ENCODE measurements at places on chromosomes 12 and 14.

DNA sequence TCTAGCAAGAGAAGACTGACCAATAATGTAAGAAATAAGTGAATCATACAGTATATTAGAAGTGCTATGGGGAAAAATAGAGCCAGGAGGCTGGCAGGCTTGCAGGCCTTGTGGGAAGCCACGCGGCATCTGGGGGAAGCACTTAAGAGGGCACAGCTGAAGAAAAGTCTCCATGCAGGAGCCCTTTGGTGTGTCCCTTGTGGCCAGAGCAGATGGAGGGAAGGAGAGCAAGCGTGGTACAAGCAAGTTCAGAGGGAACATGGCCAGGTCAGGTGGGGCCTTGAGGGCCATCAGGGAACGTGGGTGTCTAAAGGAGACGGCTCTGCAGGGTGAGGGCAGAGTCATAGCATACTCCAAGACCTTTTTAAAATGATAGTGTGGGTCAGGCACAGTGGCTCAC lies 51.7 kb downstream of the LRRC74A start:
- no peaks in the 10 kb centered on the region for H3K36me3 ChIP-seq
- no peak overlapping the region for H3K27ac ChIP-seq
- no peak for DNase-seq
- H3K4me1 ChIP-seq: no peaks in the 10 kb centered on the region
- no peaks in the 10 kb centered on the region for H3K27me3 ChIP-seq

DNA sequence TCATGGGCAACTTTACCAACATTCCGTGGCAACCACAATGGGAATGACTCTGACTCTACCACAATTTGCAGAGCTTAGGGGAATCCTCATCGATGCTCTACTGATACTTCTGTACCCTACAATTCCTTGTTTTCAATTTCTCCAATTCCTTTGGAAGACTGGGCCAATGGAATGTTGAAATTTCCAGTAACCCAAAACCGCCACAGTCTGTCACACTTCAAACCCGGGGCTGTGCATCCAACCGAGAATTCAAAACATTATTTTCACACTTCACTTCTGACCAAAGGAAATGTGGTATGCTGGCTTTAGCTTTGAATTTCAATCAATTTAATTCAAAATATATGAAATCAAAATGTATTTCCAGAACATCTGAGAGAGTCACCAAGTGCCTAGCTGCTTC lies 951.4 kb downstream of the VRK1 start:
- H3K27me3 ChIP-seq: no peaks in the 10 kb centered on the region
- peaks cover 31% of the 10 kb centered on the region for H3K4me1 ChIP-seq
- DNase-seq: no peak

DNA sequence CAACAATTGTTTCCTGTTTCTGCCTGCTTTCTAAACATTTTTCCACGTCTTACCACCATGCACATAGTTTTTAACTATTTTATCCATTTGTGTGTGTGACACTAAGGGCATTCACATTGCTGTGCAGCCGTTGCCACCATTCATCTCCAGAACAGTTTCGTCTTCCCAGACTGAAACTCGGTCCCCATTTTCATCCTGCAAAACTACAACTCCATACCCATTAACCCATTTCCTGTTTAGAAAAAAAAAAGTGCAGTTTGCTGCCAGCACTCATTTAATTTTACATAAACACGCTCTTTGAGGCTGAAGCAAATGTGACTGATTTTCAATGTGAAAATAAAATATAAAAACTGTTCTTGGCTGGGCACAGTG lies 15.5 kb downstream of the UBC start:
- H3K36me3 ChIP-seq: no peaks in the 10 kb centered on the region
- DNase-seq: no peak
- peaks cover 15% of the 10 kb centered on the region for H3K4me1 ChIP-seq

DNA sequence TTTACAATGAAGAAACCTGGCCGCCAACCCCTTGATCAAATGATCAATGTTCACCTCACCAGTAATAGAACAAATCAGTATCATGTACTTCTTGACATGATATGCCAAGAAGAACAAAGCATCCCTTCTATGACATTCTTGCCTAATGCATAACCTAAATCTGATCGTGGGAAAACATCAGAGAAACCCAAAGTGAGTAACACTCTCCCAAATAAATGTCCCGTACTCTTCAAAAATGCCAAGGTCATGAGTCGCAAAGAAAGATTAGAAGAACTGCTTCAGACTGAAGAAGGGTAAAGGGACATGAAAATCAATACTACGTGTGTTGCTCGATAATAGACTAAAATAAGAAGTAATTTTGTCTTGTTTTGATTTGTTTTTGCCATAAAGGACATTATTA lies 11.4 kb upstream of the SLC25A3 start:
- H3K4me1 ChIP-seq: no peaks in the 10 kb centered on the region
- no peak for DNase-seq
- H3K27me3 ChIP-seq: no peaks in the 10 kb centered on the region
- H3K36me3 ChIP-seq: no peaks in the 10 kb centered on the region

GRCh38 chr12:113860059-113860820 lies 105.9 kb downstream of the RBM19 start:
- H3K4me3 ChIP-seq: no peak overlapping the region
- no peak overlapping the region for H3K27ac ChIP-seq
- peaks cover 10% of the 10 kb centered on the region for H3K36me3 ChIP-seq
- H3K27me3 ChIP-seq: no peaks in the 10 kb centered on the region
- DNase-seq: no peak
- peaks cover 37% of the 10 kb centered on the region for H3K4me1 ChIP-seq

GRCh38 chr14:98578204-98578603 lies 693.8 kb downstream of the BCL11B start:
- DNase-seq: no peak
- peaks cover 37% of the 10 kb centered on the region for H3K27me3 ChIP-seq
- no peak overlapping the region for H3K4me3 ChIP-seq
- no peaks in the 10 kb centered on the region for H3K36me3 ChIP-seq
- no peaks in the 10 kb centered on the region for H3K4me1 ChIP-seq
- no peak overlapping the region for H3K27ac ChIP-seq

GRCh38 chr14:39991041-39991440 lies 558.8 kb upstream of the FBXO33 start:
- no peaks in the 10 kb centered on the region for H3K4me1 ChIP-seq
- no peak for DNase-seq
- H3K27ac ChIP-seq: no peak overlapping the region
- no peaks in the 10 kb centered on the region for H3K27me3 ChIP-seq
- no peak overlapping the region for H3K4me3 ChIP-seq
- H3K36me3 ChIP-seq: no peaks in the 10 kb centered on the region

GRCh38 chr14:75697386-75697785 lies 36.3 kb downstream of the TTLL5 start:
- H3K4me3 ChIP-seq: no peak overlapping the region
- peaks cover 18% of the 10 kb centered on the region for H3K36me3 ChIP-seq
- DNase-seq: no peak
- no peaks in the 10 kb centered on the region for H3K4me1 ChIP-seq

- H3K4me1 ChIP-seq: no peaks in the 10 kb centered on the region
- H3K36me3 ChIP-seq: no peaks in the 10 kb centered on the region
- DNase-seq: no peak
- H3K27me3 ChIP-seq: no peaks in the 10 kb centered on the region
- H3K4me3 ChIP-seq: no peak overlapping the region
Measured at GRCh38 chr14:79525416-79525815, 685.9 kb downstream of the DIO2 start.

DNA sequence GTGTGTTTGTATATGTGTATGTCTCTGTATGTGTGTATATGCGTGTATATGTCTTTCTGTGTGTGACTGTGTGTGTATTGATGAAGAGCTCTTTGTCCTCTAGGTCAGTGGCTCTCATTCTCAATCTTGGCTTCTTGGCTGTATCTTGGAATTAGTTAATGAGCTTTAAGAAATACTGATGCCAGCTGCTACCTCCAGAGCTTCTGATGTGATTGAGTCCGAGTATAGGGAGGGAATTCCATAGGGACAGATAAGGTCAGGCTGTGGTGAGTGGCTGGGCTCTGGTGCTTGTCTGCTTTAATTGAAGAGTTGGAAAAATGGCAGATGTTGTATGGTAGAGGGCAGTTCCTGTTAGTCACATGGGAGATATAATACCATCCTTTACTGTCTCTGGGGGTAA lies 140.1 kb downstream of the C12orf75 start:
- peaks cover 11% of the 10 kb centered on the region for H3K27me3 ChIP-seq
- no peak overlapping the region for H3K4me3 ChIP-seq
- no peaks in the 10 kb centered on the region for H3K36me3 ChIP-seq
- no peak overlapping the region for H3K27ac ChIP-seq
- no peaks in the 10 kb centered on the region for H3K4me1 ChIP-seq

DNA sequence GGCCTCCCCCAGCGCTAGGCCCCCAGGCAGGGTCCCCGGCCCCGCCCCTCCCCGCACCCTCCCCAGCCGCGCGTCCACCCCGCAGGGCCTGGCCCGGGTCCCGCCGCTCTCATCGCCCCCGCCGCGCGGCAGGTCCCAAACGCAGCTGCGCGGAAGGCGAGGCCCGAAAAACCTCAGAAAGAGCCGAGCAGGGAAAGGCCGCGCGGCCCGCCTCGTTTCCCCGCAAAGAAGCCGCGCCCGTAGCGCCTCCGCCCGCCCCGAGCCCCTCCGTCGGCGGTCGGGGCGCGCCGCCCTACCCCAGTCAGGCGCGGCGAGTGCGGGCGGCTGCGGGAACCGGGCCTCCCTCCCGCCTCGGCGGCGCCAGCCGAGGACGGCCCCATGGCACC lies 324 bp downstream of the POLE start:
- H3K27ac ChIP-seq: peak overlapping the region; percentile 41
- H3K4me3 ChIP-seq: peak overlapping the region; percentile 80
- H3K4me1 ChIP-seq: peaks cover 18% of the 10 kb centered on the region
- DNase-seq: no peak
- H3K27me3 ChIP-seq: no peaks in the 10 kb centered on the region
- peaks cover 9% of the 10 kb centered on the region for H3K36me3 ChIP-seq

DNA sequence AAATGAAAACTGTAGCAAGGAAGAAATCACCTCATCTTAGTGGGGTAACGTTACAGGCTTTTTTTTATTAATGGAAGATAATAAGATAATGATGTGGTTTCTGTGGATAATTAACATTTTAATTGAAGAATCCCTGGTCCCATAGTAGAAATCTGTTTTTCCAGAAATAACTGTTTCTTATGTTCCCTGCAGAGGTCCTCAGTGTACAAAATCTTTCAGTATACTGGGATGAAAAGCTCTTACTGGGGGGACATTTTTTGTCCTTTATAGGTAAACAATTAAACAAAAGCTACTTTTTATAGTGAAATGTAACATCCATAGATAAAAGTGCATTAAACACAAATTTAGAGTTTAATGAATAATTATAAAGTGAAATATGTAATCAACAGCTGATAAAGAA lies 312.2 kb downstream of the ATXN7L3B start:
- no peaks in the 10 kb centered on the region for H3K4me1 ChIP-seq
- H3K27ac ChIP-seq: no peak overlapping the region
- H3K4me3 ChIP-seq: no peak overlapping the region
- no peaks in the 10 kb centered on the region for H3K27me3 ChIP-seq
- H3K36me3 ChIP-seq: no peaks in the 10 kb centered on the region
- DNase-seq: no peak

- H3K27me3 ChIP-seq: no peaks in the 10 kb centered on the region
- no peak overlapping the region for H3K27ac ChIP-seq
- H3K36me3 ChIP-seq: peaks cover 52% of the 10 kb centered on the region
- DNase-seq: no peak
- peaks cover 52% of the 10 kb centered on the region for H3K4me1 ChIP-seq
Measured at GRCh38 chr12:12817616-12818015, 4.5 kb downstream of the DDX47 start.

- no peak for DNase-seq
- H3K27ac ChIP-seq: no peak overlapping the region
- H3K27me3 ChIP-seq: no peaks in the 10 kb centered on the region
- H3K36me3 ChIP-seq: peaks cover 1% of the 10 kb centered on the region
Measured at GRCh38 chr12:128843538-128843937, 9.7 kb upstream of the GLT1D1 start.

DNA sequence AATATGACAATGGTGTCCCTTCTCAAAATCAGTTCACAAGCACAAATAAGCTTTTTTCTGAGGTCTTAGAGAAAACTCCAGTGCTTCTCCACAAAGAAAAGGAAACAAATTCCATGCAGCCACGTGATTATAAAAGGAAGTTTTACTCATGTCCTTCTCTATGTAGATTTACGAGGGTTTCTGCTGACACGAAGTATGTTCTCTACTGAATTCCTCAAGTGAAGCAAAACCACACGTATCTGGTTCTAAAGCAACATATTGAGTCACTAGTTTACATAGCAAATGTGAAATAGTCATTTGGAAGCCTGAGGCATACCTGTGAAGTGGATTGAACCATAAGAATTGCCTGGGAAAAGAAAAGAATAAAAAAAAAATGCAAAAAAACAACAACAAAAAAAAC lies 31.9 kb downstream of the BMP4 start:
- no peak overlapping the region for H3K4me3 ChIP-seq
- H3K36me3 ChIP-seq: no peaks in the 10 kb centered on the region
- H3K4me1 ChIP-seq: no peaks in the 10 kb centered on the region
- no peak overlapping the region for H3K27ac ChIP-seq

All from central memory CD8-positive, alpha-beta T cell (primary cell).